Activated CD8-positive, alpha-beta memory T cell treated with anti-CD3 and anti-CD28 coated beads, Interleukin-2, amount 10 ng/mL, durations not matched to agents 7 days and 5 days (primary cell): ENCODE measurements at places on chromosomes 3 and 15.

DNA sequence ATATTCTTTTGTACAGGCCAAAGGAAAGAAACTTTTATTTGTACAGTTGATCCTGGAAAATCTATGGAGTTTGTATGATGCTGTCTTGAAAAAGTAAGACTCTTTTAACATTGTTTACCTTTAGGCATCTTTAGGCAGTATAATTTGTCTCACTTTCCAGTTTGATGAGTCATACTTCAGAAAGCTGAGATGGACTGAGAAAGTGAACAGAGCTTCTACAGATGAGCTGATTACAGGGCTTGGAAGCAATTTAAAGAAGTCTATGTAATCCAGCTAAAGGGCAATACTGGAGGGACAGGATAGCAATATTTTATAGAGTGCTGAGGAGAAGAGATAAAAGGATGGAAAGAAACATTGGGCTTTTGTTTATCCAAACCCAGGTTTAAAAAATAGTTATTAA, 123.5 kb upstream of the GOLGA6L4 start:
- no peak overlapping the region for H3K4me3 ChIP-seq
- H3K27me3 ChIP-seq = peaks cover 34% of the 10 kb centered on the region
- DNase-seq = no peak
- H3K4me1 ChIP-seq = no peaks in the 10 kb centered on the region
- no peak overlapping the region for H3K27ac ChIP-seq
- H3K36me3 ChIP-seq = no peaks in the 10 kb centered on the region

- no peaks in the 10 kb centered on the region for H3K27me3 ChIP-seq
- H3K4me1 ChIP-seq = peaks cover 17% of the 10 kb centered on the region
- H3K27ac ChIP-seq = no peak overlapping the region
These were observed 99.1 kb downstream of the DNASE1L3 start for GRCh38 chr3:58111513-58112184.

DNA sequence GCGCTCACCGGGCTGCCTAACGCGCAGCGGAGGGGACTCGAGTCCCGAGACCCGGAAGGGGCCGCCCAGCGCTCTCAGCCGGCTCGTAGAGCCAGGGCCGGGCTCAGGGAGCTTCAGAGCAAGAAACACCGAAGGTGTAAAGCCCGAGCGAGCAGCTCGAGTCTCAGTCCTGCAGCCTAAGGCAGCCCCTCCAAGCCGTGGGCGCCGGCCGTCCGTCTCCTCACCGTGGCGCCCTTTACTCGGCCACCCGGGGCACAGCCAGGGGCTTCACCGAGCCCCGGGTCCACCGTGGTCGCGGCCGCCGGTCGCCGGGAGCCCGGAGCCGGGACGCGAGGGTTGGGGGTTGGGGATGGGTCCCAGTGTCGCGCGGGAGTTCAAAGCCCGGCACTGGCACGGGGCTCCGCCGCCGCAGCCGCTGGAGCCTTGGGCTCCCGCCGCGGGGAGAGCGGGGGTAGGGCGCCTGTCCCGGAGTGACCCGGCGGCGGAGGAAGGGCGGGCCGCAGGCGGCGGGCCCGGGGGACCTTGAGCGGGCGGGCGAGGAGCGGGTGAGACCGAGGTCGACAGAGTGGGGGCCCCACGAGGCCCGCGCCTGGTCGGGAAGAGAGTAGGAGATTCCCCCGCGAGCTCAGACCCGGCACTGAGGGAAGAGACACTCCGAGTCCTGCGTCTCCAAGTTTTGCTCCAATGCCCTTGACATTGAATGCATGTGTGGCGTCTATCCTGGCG, 26.9 kb upstream of the THRB start:
- H3K36me3 ChIP-seq = peaks cover 2% of the 10 kb centered on the region
- no peak for DNase-seq
- no peak overlapping the region for H3K4me3 ChIP-seq
- peaks cover 3% of the 10 kb centered on the region for H3K4me1 ChIP-seq

DNA sequence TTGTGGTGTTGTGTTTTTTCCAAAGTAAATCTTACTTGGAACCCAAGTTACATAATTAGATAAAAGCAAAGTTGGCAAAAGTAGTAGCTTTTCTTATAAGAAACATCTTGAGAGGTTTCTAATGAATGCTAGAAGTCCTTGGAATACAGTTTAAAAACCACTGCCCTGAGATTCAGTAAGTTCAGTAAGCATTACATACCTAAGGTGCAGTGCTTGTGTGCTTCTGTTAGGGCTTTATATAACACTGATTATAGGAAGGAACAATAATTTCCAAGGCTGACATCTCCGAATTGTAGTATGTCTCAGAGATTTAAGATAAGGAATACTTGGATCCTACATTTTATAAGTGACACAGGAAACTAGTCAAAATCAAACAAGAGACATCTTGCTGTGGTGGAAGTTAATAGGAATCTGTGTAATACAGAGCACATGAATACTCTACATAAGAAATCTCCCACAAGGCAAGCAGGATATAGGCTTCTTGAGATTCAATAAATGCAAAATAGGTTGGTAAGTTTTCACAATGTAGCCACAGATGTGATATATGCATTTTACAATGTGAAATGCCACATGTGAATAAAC, 268.2 kb downstream of the LSAMP start:
- DNase-seq = no peak
- no peaks in the 10 kb centered on the region for H3K4me1 ChIP-seq

DNA sequence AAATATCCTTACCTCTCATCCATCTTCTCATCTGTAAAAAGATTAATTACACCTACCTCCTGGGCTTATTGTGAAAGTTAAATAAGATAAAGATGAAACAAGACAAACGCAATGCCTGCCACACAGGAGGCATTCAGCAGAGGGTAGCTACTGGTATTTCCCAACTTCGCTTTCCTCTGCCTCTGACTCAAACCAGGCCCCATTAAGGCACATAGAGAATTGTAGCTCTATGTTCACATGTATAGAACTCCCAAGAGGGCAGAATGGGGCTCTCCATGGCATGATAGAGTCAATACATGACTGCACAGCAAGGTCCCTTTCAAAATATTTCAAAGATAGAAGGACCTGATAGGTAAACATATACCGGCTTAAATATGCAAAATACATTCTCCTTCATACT, 1.4 kb downstream of the LYSMD2 start:
- H3K36me3 ChIP-seq = peaks cover 13% of the 10 kb centered on the region
- H3K27me3 ChIP-seq = no peaks in the 10 kb centered on the region
- DNase-seq = no peak
- H3K4me3 ChIP-seq = peak overlapping the region; percentile 92

GRCh38 chr15:66822114-66822513, 120.1 kb downstream of the SMAD6 start:
- peaks cover 3% of the 10 kb centered on the region for H3K27me3 ChIP-seq
- H3K4me3 ChIP-seq = no peak overlapping the region
- no peak for DNase-seq
- no peaks in the 10 kb centered on the region for H3K4me1 ChIP-seq

DNA sequence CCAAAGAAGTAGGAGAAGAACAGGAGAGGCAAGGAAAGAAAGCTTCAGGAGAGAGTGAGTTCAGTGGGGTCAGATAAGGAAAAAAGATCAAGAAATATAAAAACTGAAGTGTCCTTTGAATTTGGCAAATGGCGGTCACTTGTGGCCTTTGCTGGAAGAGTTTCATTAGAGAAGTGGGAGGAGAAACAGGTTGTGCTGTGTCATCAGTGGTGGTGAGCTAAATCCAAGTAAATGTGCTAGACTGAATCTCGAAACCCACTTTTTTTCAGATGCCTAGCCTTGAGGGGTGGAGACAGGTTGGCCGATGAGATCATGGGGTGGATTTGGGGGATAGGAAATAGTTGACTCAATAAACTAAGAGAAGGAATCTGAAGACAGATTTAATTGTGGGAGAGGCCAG, 43.7 kb downstream of the CHRD start:
- H3K36me3 ChIP-seq = no peaks in the 10 kb centered on the region
- H3K27me3 ChIP-seq = peaks cover 20% of the 10 kb centered on the region
- no peak for DNase-seq
- H3K4me1 ChIP-seq = no peaks in the 10 kb centered on the region
- H3K4me3 ChIP-seq = no peak overlapping the region
- no peak overlapping the region for H3K27ac ChIP-seq

DNA sequence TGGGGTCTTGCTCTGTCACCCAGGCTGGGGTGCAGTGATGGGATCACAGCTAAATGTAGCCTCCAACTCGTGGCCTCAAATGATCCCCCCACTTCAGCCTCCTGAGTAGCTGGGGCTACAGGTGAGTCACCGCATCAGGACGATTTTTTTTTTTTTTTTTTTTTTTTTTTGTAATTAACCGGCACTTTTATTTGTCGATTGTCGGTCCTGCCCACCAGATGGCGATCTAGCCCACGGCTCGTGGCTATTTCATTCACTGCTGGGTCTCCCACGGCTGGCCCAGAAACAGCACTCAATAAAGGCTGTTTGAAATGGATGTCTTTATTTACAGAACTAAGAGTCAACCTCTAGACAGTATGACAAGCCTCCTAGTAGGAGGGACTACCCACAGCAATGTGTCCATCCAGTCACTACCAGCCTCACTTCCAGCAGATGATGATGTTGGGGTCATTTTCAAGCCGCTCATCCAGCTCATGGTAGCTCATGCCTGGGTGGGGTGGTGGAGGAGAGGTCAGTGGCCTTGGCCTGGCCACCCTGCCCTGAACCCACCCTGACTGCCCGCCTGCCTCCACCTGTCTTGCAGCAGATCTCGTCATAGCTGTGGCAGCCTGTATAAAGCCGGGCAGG, 1.8 kb upstream of the ZMYND10 start:
- no peaks in the 10 kb centered on the region for H3K27me3 ChIP-seq
- no peak overlapping the region for H3K4me3 ChIP-seq
- peak overlapping the region; percentile 67 for H3K27ac ChIP-seq

GRCh38 chr3:49013738-49014660, 4.4 kb downstream of the DALRD3 start:
- no peak overlapping the region for H3K27ac ChIP-seq
- peak; percentile 68 for DNase-seq
- H3K27me3 ChIP-seq = no peaks in the 10 kb centered on the region
- peaks cover 25% of the 10 kb centered on the region for H3K4me1 ChIP-seq

- H3K4me1 ChIP-seq = peaks cover 27% of the 10 kb centered on the region
- H3K36me3 ChIP-seq = peaks cover 20% of the 10 kb centered on the region
- no peak for DNase-seq
- H3K4me3 ChIP-seq = no peak overlapping the region
- no peak overlapping the region for H3K27ac ChIP-seq
These were observed 28.2 kb downstream of the NBEAL2 start for GRCh38 chr3:47007482-47008233.

- peaks cover 11% of the 10 kb centered on the region for H3K27me3 ChIP-seq
- no peaks in the 10 kb centered on the region for H3K4me1 ChIP-seq
- no peak overlapping the region for H3K4me3 ChIP-seq
- no peak overlapping the region for H3K27ac ChIP-seq
- DNase-seq = peak; percentile 8
These were observed 145.5 kb upstream of the TPM1 start for GRCh38 chr15:62896969-62897486.

DNA sequence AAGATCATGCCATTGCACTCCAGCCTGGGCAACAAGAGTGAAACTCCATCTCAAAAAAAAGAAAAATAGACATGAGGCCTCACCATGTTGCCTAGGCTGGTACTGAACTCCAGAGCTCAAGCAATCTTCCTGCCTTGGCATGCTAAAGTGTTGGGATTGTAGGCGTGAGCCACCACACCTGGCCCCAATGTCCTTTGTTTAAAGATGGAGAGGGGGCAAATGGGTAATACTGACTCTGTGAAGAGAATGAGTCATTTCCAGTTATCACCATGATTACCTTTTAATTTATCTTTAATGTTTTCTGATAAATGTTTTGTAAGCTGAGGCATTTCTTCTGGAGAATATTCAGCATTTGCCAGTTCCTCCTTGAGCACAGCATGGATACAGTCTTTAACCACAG, 2.2 kb downstream of the DYNLT2B start:
- H3K27ac ChIP-seq = no peak overlapping the region
- no peaks in the 10 kb centered on the region for H3K27me3 ChIP-seq
- no peak overlapping the region for H3K4me3 ChIP-seq
- H3K36me3 ChIP-seq = peaks cover 13% of the 10 kb centered on the region

DNA sequence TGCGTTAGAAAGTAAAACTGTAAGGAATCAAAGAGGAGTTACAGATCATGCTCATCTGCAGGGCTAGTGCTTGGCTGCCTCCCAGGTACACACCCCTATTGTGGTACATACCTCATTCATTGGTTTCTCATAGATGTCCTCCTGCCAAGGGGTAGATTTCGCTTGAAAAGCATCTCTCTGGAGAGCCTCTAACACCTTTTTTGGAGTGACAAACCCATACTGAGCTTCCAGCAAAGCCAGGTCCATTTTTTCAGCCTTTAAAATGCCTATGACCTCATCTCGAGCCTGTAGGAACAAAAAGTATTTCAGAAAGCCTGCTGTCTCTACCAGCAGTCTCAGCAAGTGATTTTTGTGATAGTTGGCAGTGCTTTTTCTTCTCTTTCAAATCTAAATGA, 112.1 kb downstream of the CMSS1 start:
- H3K27me3 ChIP-seq = no peaks in the 10 kb centered on the region
- no peak for DNase-seq
- no peak overlapping the region for H3K4me3 ChIP-seq
- no peaks in the 10 kb centered on the region for H3K4me1 ChIP-seq
- no peak overlapping the region for H3K27ac ChIP-seq
- peaks cover 5% of the 10 kb centered on the region for H3K36me3 ChIP-seq

DNA sequence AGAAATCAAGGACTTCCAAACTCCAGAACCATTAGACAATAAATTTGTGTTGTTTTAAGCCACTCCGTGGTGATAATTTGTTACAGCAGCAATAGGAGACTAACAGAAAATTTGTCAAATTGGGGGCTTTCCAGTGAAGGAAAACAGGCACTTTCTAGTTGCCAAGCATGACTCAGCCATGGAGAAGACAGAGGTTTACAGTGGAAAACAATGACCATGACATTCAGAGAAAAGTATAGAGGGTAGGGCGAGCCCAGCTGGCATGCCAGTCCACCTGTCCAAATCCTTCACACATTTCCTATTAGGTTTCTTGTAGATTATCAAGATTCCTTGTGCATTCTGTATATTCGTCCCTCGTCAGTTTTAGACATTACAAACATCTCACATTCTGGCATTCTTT, 24.9 kb downstream of the SLCO2A1 start:
- peaks cover 14% of the 10 kb centered on the region for H3K27me3 ChIP-seq
- DNase-seq = peak; percentile 7
- no peaks in the 10 kb centered on the region for H3K36me3 ChIP-seq
- no peak overlapping the region for H3K4me3 ChIP-seq
- H3K27ac ChIP-seq = no peak overlapping the region

DNA sequence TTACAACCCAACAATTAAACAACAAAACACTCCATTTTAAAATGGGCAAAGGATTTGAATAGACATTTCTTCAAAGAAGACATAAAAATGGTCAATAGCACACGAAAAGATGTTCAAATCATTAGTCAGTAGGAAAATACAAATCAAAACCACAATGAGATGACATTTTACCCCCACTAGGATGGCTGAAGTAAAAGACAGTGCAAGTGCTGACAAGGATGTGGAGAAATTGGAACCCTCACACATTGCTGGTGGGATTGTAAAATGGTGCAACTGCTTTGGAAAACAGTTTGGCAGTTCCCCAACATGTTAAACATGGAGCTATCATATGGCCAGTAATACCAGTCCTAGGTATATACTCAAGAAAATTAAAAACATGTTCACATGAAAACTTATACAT, 11.6 kb downstream of the GALNT15 start:
- no peak overlapping the region for H3K4me3 ChIP-seq
- H3K27ac ChIP-seq = no peak overlapping the region
- peaks cover 6% of the 10 kb centered on the region for H3K27me3 ChIP-seq
- H3K4me1 ChIP-seq = peaks cover 4% of the 10 kb centered on the region

GRCh38 chr3:51982838-51983577, at the start of gene ACY1:
TSS of gene ACY1 (plus strand) at chr3:51983535. CDS start at chr3:51984065, 530 bp downstream.
- peaks cover 29% of the 10 kb centered on the region for H3K4me1 ChIP-seq
- H3K36me3 ChIP-seq = peaks cover 3% of the 10 kb centered on the region
- peak within 1 kb of the TSS; percentile 98 for H3K4me3 ChIP-seq
- peak within 1 kb of the TSS; percentile 88 for H3K27ac ChIP-seq

- H3K36me3 ChIP-seq = no peaks in the 10 kb centered on the region
- no peak for DNase-seq
- H3K27ac ChIP-seq = no peak overlapping the region
- no peaks in the 10 kb centered on the region for H3K4me1 ChIP-seq
- no peaks in the 10 kb centered on the region for H3K27me3 ChIP-seq
These were observed 912.6 kb downstream of the NTRK3 start for GRCh38 chr15:87343966-87344365.
